ENCODE measurements at places on chromosomes 16 and 17.
A peak's percentile ranks its signal among the peaks of the same experiment; 100 is the strongest.

- DNase-seq, result peak; percentile 51
Observed at GRCh38 chr17:80456465-80457235, 19.8 kb downstream of the NPTX1 start.

DNA sequence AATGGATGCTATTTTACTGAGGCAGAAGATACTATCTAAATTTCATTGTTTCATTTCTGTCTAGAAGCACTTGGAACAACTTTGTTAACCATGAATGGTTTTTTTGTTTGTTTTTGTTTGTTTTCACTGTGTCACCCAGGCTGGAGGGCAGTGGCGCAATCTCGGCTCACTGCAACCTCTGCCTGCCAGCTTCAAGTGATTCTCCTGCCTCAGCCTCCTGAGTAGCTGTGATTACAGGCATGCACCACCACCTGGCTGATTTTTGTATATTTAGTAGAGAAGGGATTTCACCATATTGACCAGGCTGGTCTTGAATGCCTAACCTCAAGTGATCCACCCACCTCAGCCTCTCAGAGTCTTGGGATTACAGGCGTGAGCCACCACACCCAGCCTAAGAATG lies 40.5 kb downstream of the ABHD15 start:
- no peak for DNase-seq

DNA sequence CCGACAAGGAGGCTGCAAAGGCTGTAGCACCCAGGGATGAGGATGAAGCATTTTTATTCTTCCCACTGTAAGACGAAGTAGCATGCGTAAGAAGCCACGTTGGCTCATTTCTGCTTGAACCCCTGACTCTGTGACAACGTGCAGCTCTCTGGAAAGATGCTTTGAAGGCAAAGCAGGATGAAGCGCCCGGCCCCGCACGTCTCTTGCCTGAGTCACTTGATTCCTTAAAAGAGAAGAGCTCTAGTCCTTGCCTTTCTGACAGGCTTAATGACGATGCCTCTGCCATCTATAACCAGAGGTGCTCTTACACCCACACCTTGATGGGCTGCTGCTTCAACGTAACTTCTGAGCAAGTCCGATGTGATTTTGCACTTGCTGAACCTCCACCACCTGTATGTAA lies 76.7 kb upstream of the MED9 start:
- DNase-seq, result no peak

DNA sequence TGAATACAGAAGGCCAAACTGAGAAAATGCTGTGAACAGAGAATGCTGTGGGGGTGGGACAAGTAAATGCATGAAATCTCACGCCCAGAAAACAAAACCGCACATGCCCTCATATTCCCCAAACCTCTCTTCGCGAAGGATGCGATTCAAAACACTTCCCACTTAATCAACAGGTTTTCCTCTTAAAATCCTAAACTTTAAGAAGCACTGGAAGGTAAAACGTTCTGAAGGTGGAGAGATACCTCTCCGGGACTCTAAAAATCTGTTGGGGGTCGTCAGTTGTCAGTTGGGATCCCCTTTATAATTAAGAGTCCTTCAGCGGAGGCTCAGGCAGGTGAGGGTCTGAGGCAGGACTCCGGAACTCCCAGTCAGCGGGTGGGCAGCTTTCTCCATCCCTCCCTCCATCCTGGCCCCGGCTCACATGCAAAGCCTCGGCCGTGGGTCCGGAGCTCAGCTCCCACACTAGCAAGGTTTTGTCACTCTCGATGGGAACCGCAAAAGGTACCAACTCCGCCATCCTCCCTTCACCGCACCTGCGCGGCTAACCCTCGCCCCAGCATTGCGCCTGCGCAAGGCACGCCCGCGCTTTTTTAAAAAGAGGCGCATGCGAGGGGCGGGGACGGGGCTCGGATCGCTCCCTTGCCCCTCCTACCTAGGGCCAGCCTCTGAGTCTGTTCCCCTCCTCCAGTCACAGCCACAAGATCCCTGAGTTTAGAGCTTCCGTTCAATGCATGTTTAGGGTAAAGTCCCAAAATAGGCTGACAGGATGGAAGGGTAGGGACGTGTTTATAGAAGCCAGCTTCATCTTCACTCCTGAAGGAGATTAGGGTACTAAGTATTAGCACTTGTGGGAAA lies at the start of gene RDM1:
TSS of gene RDM1 (minus strand) at position 563 of the 855 bp plus-strand sequence. CDS start at position 517, 46 bp downstream.
- peak; percentile 85 for DNase-seq

DNA sequence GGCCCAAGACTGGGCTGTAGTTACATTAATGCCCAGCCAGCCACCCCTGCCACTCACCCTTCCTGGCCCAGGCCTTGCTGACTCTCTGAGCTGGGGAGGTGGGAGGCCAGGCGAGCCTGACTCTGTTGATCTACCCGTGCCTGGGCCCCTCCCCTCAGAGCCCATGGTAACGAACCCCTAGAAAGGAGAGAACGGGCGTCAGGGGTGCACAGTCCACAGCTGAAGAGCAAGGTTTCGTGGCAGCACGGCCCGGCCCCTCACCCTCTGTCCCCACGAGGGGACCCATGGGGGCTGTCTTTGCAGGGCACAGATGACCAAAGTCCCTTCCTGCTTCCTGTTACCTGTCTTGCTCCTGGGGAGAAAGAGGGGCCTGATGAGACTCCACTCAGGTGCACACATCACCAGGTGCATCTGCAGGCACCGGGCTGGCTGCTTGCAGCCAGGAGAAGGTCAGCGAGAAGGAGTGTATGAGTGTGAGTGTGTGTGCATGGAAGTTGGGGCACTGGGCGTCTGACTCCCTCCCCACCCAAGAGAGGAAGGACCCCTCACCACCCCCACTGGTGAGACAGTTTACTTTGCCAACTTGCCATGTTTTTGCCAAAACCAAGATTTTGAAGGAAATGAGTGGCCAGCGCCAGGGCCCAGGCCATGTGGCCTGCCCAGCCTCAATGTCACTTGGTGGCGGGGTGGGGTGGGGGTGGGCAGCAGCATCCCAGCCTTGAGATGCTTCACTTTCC lies 359.1 kb downstream of the SEC14L1 start:
- no peak for DNase-seq

DNA sequence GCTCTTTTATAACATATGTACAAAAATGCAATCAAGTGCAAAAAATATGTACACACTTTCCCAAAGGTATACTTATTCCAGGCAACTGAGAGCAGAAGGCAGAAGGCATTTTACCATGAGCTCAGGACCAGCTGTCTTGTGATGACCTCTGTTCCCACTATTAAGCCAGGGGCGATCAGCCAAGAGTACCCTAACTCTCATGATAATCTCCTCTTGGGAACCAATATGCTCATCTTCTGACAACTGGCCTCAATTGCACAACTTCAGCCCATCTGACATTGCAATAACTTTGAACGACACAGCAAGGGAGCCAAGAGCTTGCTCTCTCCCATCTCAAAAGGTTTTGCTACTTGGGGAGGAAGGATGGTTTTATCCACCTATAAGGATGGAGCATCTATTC lies 471.9 kb downstream of the HS3ST3B1 start:
- no peak for DNase-seq

- peak; percentile 75 for DNase-seq
Observed at GRCh38 chr16:66364117-66364958, 2.2 kb upstream of the CDH5 start.

Data from hepatic stellate cell (primary cell).